Hematopoietic multipotent progenitor cell treated with erythropoietin and hydrocortisone succinate and interleukin-3 and kit ligand, for 4 days (in vitro differentiated cells): ENCODE measurements at places on chromosomes 6 and 20.

DNA sequence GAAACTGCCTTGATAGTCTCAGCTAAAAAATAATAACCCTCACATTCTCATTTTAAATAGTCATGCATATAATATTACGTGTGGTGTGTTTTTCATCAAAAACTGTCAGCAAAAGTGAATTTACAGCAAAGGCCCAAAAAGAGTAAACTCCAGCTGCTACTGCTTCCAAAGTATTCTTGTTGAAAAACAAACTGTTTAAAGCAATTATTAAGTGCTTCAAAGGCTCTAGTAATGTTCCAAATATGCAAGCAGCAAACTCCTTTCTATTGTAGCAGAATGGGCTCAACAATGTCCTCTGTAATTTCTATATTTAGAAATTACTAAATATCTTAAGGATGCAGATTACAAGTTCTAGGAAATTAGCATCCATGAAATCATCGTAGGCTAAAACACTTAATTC, 280.0 kb upstream of the TBX18 start:
- no peak for DNase-seq

- no peak for DNase-seq
These were observed 398.3 kb downstream of the C6orf118 start for GRCh38 chr6:164911151-164911550.

- peak; percentile 40 for DNase-seq
These were observed 21.1 kb downstream of the AHCY start for GRCh38 chr20:34282041-34282440.

DNA sequence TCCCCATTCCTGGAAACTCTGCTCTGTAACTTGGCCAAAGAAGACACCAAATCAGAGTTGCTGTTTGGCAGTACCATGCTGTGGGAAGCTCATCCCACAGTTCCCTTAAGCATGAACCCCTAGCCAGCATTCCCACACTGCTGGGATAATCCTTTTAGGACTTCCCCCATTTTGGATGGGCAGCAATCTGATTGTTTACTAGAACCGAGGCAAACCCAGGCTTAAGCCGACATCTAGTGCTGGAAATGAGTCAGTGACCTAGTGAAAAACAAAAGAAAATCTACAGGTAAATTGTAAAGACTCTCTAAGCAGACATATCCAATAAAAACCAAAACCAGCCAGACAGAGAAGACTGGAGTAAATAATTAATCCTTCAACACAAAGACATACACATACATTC, 5.2 kb downstream of the DNAH8 start:
- DNase-seq: no peak

DNA sequence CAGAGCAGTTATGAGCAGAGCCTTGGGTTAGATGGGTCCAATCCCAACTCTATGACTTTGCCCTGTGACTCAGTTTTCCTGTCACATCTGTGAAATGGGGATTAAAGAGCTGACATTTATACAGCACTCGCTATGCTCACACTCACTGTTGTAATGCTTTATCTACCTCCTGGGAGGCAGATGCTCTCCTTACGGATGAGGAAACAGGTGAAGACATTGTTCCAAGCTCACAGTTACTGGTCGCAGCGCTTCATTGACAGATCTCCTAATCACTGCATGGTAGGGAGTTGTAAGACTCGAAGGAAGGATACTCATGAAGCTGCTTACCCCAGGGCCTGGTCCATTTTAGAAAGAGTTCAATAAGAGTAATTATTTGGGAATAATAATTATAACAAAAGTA, 2.9 kb upstream of the MYLK2 start:
- DNase-seq: no peak

DNA sequence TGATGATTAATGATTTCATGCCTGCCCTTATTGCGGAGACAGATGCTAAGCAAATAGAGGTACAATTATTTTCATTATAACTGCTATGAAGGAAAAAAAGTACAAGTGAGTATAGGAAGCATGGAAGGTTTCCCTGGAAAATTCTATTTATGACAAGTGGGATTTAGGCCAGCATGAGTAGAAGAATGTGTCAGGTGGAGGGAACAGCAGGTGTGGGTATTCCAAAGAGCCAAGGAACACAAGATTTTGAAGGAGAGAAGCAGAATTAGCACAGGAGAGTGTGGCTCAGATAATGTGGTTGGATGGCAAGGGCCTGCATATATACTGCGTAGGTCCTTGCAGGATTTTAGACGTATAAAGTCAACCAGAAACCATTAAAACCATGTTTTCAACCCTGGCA, 11.4 kb downstream of the PLCB1 start:
- DNase-seq: no peak

DNA sequence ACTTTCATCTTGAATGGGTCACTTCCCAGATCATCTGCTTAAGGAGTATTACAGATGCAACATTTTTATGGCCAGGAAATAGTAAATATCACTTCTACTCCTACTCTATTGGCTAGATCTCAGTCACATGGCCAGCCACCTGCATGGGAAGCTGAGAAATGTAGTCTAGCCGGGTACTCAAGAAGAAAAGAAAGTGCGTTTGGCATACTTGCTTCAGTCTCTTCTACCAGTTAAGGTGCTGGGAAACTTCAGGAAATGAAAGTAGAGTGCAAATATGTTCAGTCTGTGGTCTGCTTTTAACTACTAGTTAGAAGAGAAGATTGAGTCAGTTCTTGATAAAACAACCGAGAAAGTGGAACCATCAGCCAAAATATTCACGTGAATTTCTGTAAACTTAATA, 129.2 kb downstream of the PDSS2 start:
- no peak for DNase-seq

DNA sequence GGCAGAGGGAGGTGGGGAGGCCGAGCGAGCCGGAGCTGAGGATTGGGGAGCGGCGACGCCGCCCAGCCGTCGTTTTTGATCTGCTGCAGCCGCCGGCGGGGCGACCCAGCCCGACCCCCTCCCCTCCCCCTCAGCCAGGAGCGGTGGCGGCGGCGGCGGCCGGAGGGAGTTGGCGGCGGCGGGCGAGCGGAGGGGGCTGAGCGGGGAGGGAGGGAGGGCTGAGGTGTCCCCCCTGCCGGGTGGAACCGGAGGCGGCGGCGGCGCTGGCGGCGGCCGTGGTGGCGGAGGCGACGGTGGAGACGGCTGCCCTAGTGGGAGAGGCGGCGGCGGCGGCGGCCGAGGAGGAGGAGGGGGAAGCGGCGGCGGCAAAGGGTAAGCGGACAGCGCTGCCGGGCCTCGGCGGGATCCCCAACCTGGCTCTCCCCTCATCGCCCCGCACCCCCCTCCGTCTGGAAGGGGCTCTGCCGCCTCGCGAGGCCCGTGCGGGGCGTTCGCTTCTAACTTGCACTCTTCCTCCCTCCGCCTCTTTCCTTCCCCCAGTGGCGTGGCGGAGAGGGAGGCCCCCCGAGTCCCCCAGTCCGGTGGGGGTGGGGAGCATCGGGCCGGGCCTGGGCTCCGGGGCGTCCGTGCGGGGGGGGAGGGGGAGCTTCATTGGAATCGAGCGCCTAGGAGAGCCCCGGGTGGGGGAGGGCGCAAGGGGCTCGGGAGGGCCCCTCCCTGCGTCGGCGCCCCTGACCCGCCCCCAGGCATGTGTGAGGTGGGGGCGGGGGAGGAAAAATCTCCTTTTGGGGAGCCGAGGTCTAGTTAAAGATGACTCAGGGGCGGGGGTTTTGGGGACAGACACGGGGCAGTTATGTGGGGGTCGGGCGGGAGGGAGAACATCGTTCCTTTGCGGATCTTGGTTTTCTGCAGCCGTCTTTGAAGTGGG, at the start of gene TAB2:
Gene TAB2 (plus strand): TSS at position 69 of the 928 bp plus-strand sequence. CDS start 52,286 bp downstream, outside the sequence.
- DNase-seq: peak; percentile 80

- DNase-seq: no peak
These were observed 2.6 kb upstream of the MUC22 start for GRCh38 chr6:31007694-31008093.

DNA sequence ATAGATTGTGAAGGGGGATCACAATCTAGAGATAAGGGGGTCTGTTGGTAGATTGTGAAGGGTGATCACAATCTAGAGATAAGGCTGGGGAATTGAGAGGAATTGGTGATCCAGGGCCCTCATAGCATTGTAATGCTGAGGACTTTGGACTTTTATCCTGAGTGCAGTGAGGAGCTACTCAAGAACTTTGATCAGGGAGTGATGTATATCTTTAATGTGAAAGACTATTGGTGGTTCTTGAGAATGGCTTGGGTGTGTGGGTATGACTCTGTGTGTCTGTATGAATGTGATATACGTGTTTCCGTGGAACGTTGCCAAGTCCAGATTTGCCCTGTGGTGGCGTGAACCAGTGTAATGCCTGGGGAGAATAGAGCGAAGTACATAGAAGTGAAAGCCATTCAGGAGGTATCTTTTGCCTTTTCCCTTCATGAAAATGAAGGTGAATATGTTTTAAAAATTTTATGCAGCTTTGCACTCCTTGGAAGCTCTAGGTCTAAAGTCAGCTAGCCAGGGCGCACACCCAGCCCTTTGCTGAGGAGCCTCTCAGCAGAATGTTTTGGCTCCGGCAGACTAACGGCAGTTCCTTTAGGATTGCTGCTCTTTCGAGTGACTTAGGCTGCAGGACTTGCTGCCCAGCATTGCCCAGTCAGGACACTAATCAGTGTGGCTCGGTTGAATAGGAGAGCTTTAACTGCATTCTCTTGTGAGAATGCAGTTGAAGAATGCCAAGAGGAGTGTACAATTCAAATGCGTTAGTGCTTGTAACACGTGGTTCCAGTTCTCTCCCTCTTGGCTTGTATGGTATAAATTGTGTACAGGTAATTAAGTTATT, 3.5 kb downstream of the ZFAND3 start:
- DNase-seq: peak; percentile 82

DNA sequence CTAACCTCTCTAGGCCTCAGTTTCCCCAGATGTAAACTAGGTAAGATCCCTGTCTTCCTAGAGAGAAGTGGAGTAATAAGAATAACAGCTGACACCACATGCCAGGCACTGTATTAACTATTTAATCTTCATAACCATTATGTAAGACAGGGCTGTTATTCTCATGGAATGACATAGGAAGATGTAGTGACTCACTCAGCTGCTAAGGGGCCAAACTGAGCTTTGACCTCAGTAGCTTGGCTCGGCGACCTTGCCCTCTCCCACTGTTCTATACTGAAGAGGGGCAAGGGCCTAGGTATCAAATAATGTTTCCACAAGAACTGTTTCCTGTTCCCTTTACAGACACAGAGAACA, 2.9 kb upstream of the MDGA1 start:
- no peak for DNase-seq

DNA sequence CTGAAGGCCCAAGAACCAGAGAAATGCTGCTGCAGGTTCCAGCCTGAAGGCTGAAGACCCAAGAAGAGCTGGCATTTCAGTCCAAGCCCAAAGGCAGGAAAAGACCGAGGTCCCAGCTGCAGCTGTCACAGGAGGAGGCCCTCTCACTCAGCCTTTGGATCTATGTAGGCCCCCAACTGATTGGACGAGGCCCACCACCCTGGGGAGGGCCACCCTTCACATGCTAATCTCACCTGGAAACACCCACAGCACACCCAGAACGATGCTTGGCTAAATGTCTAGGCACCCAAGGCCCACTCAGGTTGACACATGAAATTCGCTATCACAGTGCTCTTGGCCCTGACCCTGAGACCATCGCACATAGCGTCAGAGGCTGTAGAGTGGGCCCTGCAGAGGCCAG, 6.8 kb downstream of the SLCO4A1 start:
- no peak for DNase-seq

DNA sequence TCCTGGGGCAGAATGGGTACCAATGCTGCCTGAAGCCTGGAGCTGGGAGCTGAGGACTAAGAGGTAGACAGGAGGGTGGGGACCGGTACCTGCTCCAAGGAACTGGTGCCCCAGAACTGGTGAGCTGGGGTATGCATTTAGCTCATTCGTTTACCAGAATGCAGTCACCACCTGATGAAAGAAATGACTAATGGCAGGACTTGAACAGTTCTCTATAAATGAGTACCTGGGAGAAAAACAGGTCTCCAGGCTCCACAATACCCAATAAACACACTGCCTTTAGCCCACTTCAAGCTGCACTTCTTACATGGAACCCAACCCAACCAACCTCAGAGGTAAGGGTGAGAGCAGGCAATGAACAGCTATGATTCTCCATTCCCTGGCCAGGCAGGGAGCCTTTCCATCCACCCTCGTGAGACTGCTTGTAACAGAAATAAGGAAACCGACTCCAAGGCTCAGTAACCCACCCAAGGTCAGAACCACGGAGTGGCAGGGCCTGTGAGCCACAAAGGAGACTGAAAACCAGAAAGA, 15.4 kb downstream of the FKBP1A start:
- DNase-seq: no peak

DNA sequence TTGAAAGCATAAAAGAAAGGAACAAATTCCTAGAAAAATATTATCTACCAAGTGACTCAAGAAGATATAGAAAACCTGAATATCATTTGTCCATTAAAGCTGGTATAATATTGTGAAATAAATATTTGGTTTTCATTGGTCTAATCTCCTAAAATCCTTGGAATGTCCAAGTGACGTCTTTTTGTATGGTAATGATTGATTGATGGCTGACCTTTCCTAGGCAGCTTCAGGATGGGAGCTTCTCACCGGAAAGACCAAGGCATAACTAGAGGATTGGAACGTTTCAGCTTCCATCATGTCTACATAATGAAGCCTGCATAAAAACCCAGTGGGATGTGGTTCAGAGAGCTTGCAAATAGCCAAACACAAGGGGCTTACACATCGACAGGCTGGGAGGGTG, 57.6 kb upstream of the MAN1A1 start:
- DNase-seq: no peak

- DNase-seq: no peak
These were observed 525.4 kb upstream of the RNF217 start for GRCh38 chr6:124436803-124437202.

- DNase-seq: peak; percentile 49
These were observed 53.2 kb downstream of the MRAP2 start for GRCh38 chr6:84086545-84087429.

GRCh38 chr6:15366003-15366535, 120.2 kb downstream of the JARID2 start:
- no peak for DNase-seq

DNA sequence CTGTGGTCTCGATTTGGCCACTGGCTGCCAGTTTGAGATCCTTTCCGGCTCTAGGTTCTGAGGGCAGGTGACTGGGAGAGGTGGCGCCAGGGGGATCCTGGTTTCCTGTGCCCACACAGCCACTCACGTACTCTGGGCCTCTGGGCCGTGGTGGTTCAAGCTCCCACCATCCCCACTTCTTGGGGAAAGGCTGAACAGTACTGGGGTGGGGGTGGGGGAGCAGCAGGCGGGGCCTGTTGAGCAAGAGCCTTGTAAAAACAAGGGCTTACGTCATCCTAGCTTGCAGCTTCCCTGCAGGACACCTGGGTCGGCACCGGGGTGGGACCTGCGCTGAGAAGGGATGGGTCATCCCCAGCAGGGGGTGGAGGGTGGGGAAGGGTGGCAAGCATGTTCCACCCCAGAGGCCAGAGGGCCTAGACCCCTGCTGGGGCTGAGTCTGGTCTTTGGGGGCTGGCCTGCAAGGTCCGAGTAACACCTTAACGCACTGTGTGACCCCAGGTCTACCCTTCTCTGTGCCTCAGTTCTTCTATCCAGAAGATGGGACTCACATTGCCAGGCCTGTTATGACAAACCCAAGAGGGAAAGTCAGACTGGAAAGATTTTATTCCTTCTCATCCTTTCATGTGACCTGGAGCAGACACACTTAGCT, 3.1 kb upstream of the CEBPB start:
- peak; percentile 56 for DNase-seq

DNA sequence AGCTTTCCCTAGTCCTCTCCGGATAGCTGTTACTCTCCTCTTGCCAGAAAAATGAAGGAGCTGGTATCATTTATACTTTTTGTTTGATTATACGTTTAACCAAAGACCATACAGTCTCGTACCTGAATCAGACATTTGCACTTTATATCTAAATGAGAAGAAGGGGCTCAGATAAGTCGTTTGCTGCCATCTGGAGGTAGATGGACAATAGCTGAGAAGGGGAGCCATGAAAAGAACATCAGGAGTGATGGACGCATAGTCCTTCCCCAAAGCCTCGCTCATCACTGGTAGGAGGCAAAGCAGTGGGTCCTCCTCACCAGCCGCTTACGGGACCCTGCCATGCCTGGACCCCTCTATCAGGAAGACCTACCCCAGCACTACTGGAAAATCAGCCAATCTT, 45.4 kb downstream of the RPF2 start:
- peak; percentile 55 for DNase-seq
